Substantia nigra (tissue), 51 donors: ENCODE measurements at places on chromosomes 4 and X.

DNA sequence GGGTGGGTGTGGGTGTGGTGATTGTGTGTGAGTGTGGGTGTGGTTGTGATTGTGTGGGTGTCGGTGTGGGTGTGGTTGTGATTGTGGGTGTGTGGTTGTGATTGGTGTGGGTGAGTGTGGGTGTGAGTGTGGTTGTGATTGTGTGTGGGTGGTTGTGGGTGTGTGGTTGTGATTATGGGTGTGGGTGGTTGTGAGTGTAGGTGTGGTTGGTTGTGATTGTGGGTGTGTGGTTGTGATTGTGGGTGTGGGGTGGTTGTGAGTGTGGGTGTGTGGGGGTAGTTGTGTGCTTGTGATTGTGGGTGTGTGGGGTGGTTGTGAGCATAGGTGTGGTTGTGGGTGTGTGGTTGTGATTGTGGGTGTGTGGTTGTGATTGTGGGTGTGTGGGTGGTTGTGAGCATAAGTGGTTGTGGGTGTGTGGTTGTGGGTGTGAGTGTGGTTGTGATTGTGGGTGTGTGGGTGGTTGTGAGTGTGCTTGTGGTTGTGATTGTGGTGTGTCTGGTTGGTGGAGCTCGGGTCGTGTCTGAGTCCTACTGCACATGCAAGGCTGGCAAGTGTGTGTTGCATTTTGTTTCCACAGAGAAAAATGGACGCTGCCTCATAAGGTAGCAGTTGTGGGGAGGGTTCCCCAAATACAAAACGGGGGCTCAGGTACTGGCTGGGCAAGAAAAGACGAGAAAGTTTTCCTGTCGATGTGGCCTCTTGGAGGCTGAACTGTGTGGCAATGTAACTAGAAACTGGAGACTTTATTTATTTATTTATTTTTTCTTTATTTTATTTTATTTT is 116.7 kb downstream of the UBE2K start:
- DNase-seq = no peak

- no peak for DNase-seq
Observed at GRCh38 chrX:97895751-97896150, 1012.0 kb downstream of the RPA4 start.

DNA sequence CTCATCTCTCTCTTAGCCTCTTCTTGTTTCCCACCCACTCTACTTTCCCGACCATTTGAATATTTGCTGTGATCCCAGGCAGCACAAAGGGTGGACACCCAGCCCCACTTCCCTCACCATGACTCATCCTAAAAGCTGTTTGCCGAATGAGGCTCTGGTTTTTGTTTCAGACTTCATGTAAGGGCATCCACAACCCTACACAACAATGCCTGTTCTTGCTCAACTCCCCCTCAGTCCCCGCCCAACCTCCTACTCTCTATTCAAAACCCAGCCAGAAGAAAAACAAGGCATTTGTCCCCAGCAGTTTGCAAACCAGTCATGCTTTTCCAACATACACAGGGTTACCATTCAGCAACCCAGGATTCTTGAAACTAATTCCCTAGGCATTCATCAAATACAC is 516.5 kb upstream of the CNKSR2 start:
- peak; percentile 34 for DNase-seq

GRCh38 chrX:19343085-19343534 is 617 bp upstream of the PDHA1 start:
- no peak for DNase-seq

DNA sequence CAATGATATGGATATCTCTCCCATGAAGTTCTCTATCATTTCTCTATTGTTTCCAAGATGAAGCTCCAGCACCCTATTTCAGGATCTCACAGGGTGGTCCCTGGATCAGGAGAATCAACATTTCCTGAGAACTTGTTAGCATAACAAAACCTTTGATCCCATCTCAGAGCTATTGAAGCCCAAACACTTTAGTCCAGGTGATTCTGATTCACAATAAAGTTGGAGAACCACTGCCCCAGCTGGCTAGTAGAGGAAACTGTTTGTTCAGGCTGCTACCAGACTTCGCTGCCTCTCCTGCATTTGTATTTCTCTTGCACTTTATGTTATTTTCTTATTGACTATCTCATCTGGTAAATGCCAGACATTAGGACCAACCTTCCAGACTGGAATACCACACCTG is 65.4 kb downstream of the CEP44 start:
- DNase-seq = no peak

GRCh38 chr4:1381944-1382541 is 24.2 kb downstream of the NKX1-1 start:
- no peak for DNase-seq

DNA sequence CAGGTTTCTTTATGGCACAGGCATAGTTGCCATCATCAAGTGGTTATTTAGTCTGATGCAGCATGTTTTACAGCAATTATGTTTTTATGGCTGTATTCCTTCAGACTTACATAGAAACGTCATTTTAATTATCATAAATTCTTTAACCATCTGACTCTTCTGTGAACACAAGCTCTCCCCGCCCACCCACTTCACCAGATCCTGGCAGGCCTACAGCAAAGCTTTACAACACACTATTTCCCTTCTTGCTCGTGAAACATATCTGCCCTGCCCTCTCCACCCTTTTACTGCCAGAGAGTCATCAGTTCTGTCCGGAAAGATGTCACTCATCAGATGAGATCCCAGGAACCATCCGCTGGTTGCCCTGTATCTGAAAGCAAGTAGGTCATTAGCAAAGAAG is 120.5 kb downstream of the HS6ST2 start:
- DNase-seq = no peak

- peak; percentile 24 for DNase-seq
Observed at GRCh38 chrX:120310861-120311726, at the start of gene TMEM255A. TSS of gene TMEM255A (minus strand) at chrX:120311461. CDS start at chrX:120311309, 152 bp downstream.

- no peak for DNase-seq
Observed at GRCh38 chr4:40927074-40927473, 177.3 kb downstream of the NSUN7 start.

GRCh38 chr4:47837094-47837907 is 566 bp downstream of the CORIN start:
- DNase-seq = no peak

DNA sequence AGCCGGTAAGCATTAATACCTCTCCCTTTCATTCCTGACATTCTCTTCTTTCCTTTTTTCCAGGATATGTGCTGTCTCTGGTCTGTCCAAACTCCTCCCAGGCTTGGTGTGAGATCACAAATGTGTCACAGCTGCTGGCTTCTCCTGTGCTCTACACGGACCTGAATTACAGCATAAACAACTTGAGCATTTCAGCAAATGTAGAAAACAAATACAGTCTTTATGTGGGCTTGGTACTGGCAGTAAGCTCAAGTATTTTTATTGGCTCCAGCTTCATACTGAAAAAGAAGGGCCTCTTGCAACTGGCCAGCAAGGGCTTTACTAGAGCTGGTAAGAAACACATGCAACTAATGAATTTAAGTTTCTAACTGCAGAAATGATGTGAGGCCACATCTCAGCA is 8.4 kb downstream of the NIPAL1 start:
- DNase-seq = no peak

GRCh38 chrX:10936976-10937375 is 174.2 kb upstream of the HCCS start:
- DNase-seq = no peak

DNA sequence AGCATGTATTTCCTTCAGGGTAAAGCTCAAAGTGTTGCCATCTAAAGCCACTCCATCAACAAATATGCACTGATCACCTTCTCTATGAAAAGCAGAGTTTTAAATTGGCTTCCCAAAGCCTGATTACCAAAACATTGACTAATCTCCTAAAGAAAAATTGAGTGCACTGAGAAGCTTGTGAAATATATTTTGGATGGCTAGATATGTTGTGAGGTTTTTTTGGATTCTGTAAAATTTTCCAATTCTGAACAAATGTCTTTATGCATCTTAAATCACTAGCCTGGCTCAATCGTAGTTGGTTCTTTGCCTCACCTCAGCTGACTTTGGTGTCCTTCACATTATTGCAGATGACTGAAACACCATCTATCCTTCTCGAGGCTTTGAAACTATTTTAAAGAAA is 14.9 kb upstream of the EXOSC9 start:
- no peak for DNase-seq

- no peak for DNase-seq
Observed at GRCh38 chr4:94442251-94442650, 9.5 kb upstream of the PDLIM5 start.

DNA sequence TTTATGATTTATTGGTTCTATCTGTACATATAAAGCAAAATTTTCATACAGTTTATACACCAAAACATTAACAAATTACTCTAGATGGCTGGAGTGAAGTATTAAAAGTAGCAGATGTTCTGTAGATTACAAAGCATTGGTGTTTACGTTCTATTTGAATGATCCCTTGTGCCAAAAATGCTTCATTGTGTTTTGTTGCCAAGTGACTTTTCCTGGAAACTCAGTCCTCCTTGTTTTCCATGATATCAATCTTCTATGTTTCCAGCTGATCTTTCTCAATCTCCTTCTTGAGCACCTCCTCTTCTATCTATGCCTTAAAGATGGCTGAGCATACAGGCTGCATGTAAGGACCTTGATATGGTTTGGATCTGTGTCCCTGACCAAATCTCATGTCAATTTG is 263.6 kb upstream of the CTSO start:
- no peak for DNase-seq

- DNase-seq = no peak
Observed at GRCh38 chr4:109436504-109436903, 2.9 kb downstream of the SEC24B start.

DNA sequence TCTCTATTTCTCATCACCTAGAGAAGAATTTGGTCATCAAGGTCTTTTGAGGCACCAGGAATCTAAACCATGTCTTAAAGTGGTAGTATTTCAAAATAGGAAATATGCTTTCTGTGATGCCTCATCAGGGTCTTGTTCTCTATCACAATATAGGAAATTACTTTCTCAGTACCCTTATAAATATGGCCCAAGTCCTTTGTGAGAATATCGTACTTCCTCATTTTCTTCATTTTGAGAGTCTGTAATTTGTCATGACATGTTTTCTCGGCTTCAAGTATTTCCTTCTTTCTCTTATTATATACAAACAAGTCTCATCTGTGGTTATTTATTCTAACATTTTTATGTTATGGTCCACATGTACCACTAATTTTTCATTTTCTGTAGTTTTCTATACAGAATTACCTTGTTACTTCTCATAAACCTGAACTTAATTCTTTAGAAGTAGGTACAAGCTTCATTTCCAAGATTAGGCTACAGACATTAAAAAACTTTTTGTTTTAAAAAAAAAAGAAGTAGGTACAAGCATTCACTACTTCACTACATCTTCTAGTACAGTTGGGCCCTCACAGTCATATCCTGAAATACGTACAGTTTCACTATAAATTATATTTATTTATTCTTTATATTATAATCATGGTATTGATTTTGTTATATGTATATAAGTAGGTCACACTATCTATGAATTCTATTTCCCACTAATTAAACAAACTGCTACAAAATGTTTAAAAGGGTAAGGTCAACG is 54.4 kb downstream of the KLHL13 start:
- DNase-seq = no peak

GRCh38 chr4:39741401-39741800 is 43.5 kb downstream of the UBE2K start:
- DNase-seq = no peak

DNA sequence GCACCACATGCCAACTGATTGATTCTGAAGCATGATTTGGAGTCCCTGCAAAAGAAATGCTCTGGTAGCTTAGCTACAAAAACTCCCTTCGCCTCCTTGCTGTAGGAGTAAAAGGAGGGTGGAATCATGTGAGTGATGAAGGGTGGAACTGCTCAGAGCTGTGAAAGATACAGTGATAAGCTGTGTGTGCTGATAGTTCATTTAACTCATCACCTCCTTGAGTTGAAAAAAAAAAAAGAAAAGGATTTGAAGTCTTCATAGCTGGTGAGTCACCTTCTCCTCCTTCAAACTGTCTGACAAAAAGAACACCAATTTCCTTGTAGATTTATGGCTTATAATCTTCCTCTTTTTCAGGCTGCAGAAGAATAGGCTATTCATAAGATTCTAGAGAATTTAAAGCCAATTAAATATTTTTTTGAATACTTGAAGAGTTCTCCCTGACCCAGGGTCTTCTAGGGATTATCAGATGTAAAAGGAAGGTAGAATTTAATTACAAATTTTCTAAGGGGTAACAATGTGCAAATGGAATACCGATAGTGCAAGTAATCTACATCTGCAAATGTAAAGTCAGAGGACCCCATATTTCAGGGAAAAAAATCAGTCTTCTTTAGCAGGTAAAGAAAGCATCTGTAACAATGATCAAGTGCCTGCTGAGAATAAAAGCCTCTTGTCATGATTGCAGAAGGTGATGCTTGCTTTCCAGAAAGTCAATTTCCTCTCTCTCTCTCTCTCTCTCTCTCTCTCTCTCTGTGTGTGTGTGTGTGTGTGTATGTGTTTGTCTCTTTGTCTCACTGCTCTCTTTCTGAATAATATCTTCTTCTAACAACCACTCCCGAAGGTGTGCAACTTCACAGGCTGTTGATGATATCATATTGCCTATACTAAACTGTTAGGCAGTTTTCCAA is 208.8 kb upstream of the VEGFC start:
- DNase-seq = no peak

- DNase-seq = no peak
Observed at GRCh38 chrX:123993904-123994635, 32.6 kb downstream of the STAG2 start.

GRCh38 chr4:141643557-141643956 is 7.2 kb downstream of the IL15 start:
- DNase-seq = no peak

DNA sequence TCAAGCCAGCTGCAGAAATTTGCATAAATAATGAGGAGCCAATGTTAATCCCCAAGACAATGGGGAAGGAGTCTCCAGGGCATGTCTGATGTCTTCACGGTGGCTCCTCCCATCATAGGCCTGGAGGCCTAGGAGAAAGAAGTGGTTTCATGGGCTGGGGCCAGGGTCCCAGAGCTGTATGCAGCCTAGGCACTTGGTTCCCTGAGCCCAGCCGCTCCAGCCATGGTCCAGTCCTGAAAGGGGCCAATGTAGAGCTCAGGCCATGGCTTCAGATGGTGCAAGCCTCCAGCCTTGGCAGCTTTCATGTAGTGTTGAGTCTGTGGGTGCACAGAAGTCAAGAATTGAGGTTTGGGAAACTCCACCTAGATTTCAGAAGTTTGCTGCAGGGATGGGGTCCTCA is 628.2 kb upstream of the GRIA3 start:
- no peak for DNase-seq

GRCh38 chr4:83473423-83473822 is 11.5 kb downstream of the ABRAXAS1 start:
- no peak for DNase-seq

GRCh38 chr4:56289934-56290333 is 97.4 kb downstream of the AASDH start:
- DNase-seq = no peak

- no peak for DNase-seq
Observed at GRCh38 chr4:20572976-20573375, 127.3 kb upstream of the PACRGL start.

DNA sequence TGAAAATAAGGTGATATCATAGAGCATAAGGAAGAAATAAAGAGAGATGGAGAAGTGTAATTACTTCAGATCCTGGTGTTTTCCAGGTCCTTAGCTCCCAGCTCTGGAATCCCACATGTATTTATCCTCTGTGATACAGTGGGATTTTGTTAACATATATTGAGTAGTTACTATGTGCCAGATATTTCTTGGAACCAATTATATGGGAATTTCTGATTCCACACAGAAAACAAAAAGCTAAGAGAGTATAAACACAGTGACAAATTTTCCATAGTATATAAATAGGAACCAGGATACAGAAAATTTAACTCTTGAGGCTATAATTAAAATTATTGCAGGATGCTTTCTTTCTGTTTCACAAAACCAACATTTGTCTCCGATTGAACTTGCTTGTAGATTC is 1067.5 kb downstream of the PCDH7 start:
- no peak for DNase-seq

- DNase-seq = no peak
Observed at GRCh38 chrX:24862343-24862742, 153.4 kb downstream of the ARX start.
